ENCODE measurements at places on chromosomes 1 and 21.
A peak's percentile ranks its signal among the peaks of the same experiment; 100 is the strongest.

DNA sequence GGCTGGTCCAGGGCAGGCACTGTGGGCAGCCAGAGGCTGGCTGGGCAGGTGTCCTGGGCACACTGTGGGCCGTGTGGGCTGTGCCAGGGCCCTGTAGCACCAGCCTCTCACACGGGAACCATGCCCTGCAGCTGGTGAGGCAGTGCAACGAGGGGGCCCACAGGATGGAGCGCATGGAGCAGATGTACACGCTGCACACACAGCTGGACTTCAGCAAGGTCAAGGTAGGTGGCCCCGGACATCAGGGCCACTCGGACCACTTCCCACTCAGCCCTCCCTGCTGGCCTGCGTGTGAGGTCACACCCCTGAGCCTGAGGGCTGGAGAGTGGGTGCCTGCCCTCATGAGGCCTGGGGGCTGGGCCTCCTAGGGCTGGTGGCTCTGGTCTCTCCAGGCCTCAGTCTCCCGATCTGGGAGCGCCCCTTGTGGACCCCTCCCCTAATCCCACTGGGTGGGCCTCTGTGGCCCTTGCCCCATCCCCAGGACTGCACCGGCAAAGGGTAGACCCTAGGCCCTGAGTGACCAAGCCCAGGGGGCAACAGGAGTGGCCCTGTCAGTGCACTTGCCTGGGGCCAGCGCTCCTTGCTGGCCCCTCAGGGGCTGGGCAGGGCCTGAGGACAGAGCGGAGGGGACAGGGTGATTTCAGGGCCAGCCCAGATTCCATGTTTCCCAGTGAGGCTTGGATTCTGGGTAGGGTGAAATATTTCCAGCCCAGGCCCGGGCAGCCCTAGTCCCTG lies 21.5 kb downstream of the ARHGEF16 start:
- no peak for DNase-seq

GRCh38 chr1:12434174-12434573 lies 183.8 kb downstream of the DHRS3 start:
- no peak for DNase-seq

DNA sequence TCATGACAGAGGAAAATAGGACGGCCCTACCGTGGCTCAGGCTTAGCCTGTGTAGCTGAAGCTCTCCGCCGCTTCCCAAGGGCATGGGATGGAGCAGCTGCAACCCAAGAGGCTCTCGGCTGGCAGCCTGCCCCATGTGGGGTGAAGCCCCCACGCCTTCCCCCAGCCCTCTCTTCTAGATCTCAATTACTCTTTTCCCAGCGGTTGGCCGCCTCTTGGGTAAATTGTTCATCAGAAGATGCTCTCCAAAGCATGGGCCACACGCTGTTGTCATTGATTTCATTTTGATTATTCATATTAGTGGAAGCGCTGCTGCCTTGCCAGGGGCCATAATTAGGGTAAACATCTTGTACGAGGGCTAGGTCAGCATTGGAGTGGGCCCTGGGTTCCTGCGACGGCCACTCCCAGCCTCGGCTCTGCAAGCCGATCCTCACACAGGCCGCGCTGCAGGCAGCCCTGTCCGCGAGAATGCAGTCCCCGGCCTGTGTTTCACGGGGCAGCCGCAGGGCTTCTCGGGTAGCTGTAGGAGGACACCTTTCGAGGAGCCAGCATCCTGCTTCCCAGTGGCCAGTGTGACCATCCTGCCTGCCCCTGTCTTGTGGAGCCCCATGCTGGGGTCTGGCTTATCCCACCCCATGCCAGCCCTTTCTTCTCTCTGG lies 114.4 kb upstream of the VAMP3 start:
- no peak for DNase-seq

- no peak for DNase-seq
These were observed 3.5 kb upstream of the KRTAP27-1 start for GRCh38 chr21:30340714-30341573.

DNA sequence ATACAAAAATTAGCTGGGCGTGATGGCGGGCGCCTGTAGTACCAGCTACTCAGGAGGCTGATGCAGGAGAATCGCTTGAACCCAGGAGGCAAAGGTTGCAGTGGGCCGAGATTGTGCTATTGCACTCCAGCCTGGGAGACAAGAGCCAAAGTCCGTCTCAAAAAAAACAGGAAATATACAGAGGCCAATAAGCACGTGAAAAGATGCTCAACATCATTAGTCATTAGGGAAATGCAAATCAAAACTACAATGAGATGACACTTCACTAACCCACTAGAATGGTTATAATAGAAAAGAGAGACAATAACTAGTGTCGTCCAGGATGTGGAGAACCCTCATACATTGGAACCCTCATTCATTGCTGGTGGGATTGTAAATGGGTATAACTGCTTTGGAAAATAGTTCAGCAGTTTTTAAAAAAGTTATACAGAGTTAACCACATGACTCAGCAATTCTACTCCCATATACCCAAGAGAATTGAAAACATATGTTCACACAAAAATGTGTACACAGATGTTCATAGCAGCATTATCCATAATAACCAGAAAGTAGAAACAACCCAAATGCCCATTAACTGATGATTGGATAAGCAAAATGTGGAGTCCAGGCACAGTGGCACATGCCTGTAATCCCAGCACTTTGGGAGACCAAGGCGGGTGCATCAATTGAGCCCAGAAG lies 6.4 kb upstream of the E2F2 start:
- DNase-seq = no peak

DNA sequence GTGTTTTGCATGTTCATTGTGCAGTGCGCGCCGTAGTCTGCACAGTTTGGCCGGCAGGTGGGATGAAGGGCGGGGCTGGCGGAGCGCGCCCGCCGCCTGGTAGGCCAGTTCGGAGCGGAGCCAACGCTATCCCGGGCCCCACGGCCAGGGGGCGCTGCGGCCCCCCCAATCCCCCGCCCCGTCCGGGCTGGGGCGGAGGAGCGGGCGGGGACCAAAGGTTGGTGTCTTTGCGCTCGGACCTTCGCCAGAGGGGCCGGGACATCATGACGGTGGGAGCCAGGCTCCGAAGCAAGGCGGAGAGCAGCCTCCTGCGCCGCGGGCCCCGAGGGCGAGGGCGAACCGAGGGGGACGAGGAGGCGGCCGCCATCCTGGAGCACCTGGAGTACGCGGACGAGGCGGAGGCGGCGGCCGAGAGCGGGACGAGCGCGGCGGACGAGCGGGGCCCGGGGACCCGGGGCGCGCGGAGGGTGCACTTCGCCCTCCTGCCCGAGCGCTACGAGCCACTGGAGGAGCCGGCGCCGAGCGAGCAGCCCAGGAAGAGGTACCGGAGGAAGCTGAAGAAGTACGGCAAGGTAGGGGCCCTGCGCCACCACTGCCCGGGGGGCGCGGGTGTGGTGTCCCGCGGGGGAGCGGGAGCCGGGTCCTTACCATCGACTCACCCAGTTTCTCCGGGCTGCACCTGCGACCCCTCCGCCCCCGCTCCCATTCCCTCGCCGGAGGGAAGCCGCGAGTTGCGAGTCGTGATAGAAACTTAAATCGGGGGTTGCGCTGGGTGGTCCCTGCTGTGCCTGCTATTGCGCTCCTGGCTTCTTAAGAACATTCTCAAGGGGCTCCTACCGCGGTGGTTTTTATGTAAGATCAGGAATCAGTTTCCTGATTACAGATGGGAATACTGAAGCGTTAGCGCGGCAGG lies at the start of gene C1orf115:
Gene C1orf115 (plus strand): TSS at position 224 of the 913 bp plus-strand sequence. CDS start 40 bp downstream, at position 264.
- peak; percentile 45 for DNase-seq

DNA sequence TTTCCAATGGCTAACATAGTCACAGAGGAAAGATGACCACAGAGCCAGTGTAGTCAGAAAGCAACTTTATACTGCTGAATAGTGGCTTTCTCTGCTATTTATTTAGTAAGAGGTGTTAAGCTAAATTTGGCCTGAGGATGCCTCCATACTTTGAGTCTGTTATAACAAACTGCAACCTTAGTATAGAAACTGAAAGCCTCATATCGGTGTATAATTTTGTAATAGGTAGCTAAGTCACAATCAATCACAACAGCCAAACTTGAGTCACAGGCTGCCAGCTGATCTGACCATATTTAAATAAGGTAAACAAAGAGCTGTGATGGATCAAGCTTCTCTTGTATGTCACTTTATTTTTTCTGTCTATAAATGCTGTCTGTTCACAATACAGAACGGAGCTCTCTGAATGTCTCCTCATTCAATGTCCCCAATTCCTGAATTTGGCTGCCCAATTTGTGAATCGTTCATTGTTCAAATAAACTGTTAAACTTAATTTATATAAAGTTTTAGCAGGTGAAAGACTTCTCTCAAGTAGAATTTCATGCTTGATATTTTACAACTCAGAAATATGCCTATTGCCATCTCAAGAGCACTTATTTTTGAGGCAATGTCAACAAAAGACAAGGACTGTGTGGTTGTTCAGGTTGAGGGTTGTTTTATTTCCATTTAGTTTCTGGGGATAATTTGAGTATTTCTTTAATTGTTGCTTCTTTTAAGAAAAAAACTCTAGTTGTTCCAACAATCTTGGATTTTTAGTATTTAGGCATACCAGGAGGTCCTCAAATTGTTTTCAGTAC lies 339.7 kb upstream of the B3GALT2 start:
- DNase-seq = no peak
